Airway epithelial cell (primary cell): ENCODE measurements at places on chromosomes 7 and 10. TPM values are rescaled to one million over a fixed set of nuclear protein-coding genes. Genes with fewer than 3 reads are reported as not detected.

NKX6-2 gene
- not detected in 2 replicates for total RNA-seq

CHST12 gene
- total RNA-seq: 7.8 and 8.8 TPM in 2 replicates

AUTS2 gene
- total RNA-seq: 6.6 and 15.3 TPM in 2 replicates

WNT8B gene
- total RNA-seq: 0.14 TPM in 1 of 2 replicates, not detected in the other

GIMAP5 gene
- not detected in 2 replicates for total RNA-seq

SYT15B gene
- total RNA-seq: under 0.01 TPM in 1 of 2 replicates, not detected in the other

ANXA8 gene
- 189 and 221 TPM in 2 replicates for total RNA-seq

OGDHL gene
- total RNA-seq: 0.14 and 0.28 TPM in 2 replicates

TMEM72 gene
- total RNA-seq: not detected in 2 replicates

C10orf120 gene
- not detected in 2 replicates for total RNA-seq

ZNF212 gene
- total RNA-seq: 4.1 and 4.7 TPM in 2 replicates

ITPRIP gene
- total RNA-seq: 19.8 and 25.0 TPM in 2 replicates

CTAGE15 gene
- 0.51 and 1.6 TPM in 2 replicates for total RNA-seq

AOC1 gene
- total RNA-seq: 0.14 TPM in 1 of 2 replicates, not detected in the other

NKX1-2 gene
- 3.3 and 4.0 TPM in 2 replicates for total RNA-seq

SH2D4B gene
- total RNA-seq: not detected in 2 replicates

CYREN gene
- 38.6 and 39.8 TPM in 2 replicates for total RNA-seq

MMRN2 gene
- total RNA-seq: 4.8 and 6.8 TPM in 2 replicates

TAF3 gene
- total RNA-seq: 1.6 and 2.9 TPM in 2 replicates

FAM237B gene
- not detected in 2 replicates for total RNA-seq

PVRIG gene
- not detected in 2 replicates for total RNA-seq

ACHE gene
- total RNA-seq: not detected in 2 replicates

MYOF gene
- 198 and 231 TPM in 2 replicates for total RNA-seq

BRI3 gene
- 21.8 and 24.8 TPM in 2 replicates for total RNA-seq

GPR15LG gene
- total RNA-seq: 44.5 and 87.7 TPM in 2 replicates

SPDYE6 gene
- total RNA-seq: not detected in 2 replicates

GJD4 gene
- not detected in 2 replicates for total RNA-seq

ARMC10 gene
- total RNA-seq: 32.1 and 40.1 TPM in 2 replicates
